ENCODE measurements at places on chromosomes 7 and 10.

- DNase-seq, result no peak
These were observed 589.1 kb upstream of the GALNT17 start for GRCh38 chr7:70542750-70543376.

GRCh38 chr10:33229949-33230267, 104.6 kb downstream of the NRP1 start:
- DNase-seq, result no peak

DNA sequence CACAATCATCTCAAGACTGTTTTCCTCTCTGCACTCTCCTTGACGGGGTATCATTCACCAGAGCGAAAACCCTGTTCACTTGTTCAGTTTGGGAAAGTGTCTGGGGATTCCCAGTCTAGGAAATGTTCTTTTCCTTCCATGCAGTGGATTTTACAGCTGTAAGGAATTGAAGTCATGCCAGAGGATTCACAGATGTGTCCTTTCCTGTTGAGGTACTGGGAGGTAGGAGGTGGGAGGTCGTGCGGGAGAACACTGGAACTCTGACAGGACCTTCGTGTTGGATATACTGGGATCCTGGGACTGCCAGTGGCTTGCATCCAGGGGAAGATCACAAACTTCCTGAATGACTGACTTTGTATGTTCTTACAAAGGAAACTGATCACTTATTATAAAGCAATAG, 185.5 kb downstream of the BMPER start:
- no peak for DNase-seq

DNA sequence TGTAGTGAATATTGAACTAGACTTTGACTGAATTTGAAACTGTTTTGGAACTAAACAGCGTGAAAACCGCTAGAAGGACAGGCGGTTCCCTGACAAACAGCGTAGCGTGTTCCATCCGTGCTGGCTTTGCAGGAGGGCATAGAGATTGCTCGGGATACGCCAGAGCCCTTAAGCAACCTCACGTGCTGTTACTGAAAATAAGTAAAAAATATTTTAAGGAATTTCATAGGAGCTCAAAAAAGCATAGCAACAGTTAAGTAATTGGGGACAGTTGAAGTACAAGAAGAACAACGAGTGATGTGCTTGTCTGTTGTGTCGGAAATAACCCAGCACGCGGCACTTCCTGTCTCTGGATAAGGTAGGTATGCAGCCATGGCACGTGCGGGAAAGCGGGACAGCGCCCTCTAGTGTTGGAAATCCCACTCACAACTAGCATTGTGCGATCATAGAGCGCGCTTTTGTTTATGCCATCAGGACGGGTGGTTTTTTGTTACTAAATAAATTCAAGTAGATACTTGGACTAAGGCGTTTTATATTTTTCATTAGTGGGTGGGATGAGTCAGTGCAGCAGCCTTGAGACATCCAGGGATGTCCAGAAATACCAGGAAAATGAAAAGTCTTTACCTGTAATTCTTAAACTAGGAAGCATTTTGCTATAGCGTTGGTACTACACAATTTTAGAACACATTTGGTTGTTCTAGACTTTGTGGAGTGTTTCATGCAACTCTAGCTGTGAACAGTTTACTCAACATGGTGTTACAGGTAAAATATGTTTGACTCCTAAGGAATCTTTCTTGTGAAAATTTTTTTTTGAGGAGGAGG, 50.4 kb downstream of the DNAJB6 start:
- peak; percentile 80 for DNase-seq

- peak; percentile 93 for DNase-seq
These were observed at the start of gene PDK4 for GRCh38 chr7:95596198-95597063. TSS of gene PDK4 (minus strand) at chr7:95596516. CDS start at chr7:95596293, 223 bp downstream.

- no peak for DNase-seq
These were observed 42.1 kb downstream of the CUX1 start for GRCh38 chr7:101859411-101860106.

- peak; percentile 54 for DNase-seq
These were observed 256.3 kb upstream of the MAGI2 start for GRCh38 chr7:79709574-79710409.

GRCh38 chr10:69512901-69513300, 60.3 kb downstream of the NEUROG3 start:
- DNase-seq, result no peak

- no peak for DNase-seq
These were observed 93.6 kb downstream of the GPR37 start for GRCh38 chr7:124672011-124672410.

GRCh38 chr7:149748076-149748874, 25.1 kb downstream of the ZNF467 start:
- DNase-seq, result no peak

GRCh38 chr10:70602665-70603448, at the start of gene PRF1:
TSS of gene PRF1 (minus strand) at chr10:70602741. CDS start at chr10:70600902, 1,839 bp downstream.
- DNase-seq, result no peak

DNA sequence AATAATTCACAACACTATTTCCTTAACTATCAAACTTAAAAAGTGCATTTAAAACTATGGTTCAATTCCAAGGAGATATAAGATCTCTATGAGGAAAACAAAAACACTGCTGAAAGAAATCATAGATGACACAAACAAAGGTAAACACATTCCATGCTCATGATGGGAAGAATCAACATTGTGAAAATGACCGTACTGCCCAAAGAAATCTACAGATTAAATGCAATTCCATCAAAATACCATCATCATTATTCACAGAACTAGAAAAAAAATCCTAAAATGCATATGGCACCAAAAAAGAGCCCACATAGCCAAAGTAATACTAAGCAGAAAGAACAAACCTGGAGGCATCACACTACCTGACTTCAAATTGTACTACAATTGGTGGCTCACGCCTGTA, 159.9 kb upstream of the EEPD1 start:
- no peak for DNase-seq

Data from HT-29 (cell line).